ENCODE measurements at places on chromosomes 16 and 17.

GRCh38 chr17:1488826-1489270 lies 3.6 kb downstream of the MYO1C start:
- DNase-seq, result no peak

DNA sequence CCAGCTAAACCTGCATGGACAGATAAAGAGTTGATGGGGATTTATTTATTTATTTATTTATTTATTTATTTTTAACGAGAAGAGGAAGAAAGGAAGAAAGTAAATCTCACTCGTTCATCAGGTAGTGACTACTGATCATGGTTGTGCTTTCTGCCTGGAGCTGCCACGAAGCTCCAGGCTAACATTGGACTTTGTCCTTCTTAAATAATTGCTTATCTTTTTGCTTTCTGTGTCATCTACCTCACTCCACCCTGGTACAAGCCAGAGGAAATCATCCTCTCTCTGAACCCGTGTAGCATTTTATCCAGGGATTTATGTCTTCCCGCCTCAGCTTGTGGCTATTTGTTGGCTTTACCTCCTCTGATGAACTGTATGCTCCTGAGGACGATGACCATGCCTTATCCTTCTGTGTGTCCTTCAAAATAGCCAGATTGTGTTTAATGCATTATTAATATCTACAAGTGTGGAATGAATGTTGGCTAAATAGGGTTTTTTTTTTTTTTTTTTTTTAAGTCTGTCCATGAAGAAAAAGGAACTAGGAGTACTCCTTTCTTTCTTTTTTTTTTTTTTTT lies 8.0 kb upstream of the SLC12A3 start:
- DNase-seq, result no peak

DNA sequence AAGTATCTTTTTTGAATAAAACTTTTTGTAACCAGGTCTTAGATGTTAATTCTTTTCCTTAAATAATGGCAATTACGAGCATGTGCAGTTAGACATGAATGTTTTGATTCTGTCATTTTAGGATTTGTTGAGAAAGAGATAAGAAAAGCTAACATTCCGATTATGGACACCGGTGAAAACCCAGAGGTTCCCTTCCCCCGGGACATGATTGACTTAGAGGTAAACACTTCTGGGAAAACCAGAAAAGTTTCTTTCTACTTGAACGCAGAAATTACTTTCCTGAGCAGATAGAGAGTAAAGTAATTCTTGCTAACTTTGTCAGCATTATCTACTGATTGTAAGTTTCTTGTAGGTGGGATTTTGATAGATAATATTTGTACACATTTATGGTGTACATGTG lies 9.2 kb downstream of the ATP6V0A1 start:
- DNase-seq, result no peak

GRCh38 chr17:64117981-64118979 lies 11.7 kb downstream of the ERN1 start:
- DNase-seq, result no peak

- DNase-seq, result no peak
Measured at GRCh38 chr16:85609539-85609938, 3.6 kb upstream of the GSE1 start.

DNA sequence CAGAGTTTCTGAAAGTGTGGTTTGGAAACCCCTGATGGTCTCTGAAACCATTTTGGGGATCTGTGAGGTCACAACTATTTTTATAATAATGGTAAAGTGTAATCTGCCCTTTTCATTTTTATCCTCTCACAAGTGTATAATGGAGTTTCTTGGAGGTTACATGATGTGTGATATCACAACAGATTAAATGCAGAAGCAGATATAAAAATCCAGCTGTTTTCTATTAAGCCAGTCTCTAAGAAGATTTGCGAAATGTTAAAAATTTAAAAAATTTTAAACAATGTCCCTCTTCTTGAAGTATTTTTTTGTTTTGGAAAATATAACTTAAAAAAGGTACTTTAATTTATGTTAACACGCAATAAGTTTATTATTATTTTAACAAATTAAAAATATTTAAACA lies 48.7 kb downstream of the RPGRIP1L start:
- DNase-seq, result no peak

DNA sequence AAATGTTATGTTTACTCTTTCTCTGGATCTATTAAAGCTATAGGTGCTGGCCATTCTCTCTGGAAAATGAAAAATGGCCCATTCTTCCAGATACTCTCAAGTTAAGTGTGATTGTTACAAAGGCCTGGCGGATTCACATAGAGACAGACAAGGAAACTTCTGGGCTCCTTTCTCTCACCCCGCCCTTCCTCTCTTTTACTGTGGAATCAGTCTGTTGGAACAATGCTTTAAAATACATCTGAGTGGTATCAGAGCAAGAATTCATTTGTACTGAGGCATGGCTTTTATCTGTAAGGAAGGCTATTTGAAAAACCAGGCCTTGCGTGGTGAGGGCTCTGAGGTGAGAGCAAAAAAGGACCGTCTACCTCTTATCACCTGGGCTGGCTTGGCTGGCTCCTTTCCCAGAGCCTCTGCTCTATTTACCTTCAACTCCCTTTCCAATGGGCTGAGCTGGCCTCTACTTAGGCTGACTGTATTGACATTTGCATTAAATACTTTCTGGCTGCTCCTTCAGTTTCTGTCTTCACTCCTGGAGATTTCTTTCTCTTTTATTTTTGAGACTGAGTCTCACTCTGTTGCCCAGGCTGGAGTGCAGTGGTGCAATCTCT lies 274.0 kb downstream of the PHKB start:
- no peak for DNase-seq

DNA sequence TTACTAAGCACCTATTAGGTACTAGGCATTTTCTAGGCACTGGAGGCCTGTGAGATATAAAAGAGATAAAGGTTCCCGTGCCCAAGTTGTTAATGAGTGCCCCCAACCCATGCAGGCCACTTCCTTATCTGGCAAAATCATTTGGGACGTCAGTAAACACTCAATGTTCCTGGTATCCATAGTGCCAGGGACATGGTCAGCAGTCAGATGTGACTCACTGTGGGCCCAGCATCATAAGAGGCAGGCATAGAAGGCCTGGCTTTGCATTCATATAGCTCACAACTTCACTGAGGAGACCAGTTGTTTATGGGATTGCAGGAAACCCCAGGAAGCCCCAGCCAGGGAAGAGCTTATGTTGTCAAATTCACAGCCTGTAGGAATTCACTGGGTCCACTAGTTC lies 81.1 kb downstream of the MRC2 start:
- DNase-seq, result no peak

DNA sequence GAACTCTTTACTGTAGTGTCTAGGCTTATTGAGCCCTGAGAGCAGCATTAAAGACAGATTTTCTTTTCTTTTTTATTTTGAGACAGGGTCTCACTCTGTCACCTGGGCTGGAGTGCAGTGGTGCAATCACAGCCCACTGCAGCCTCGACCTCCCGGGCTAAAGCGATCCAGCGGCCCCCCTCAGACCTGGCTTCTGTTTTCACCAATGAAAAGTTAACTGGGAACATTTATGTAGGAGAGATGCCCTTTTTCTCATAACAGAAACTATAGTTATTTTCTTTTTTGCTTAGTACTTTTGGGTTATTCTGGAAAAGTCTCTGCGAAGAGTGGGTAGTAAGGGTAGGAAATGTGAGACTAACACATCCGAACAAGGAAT lies 1.5 kb downstream of the MAP1LC3B start:
- no peak for DNase-seq

DNA sequence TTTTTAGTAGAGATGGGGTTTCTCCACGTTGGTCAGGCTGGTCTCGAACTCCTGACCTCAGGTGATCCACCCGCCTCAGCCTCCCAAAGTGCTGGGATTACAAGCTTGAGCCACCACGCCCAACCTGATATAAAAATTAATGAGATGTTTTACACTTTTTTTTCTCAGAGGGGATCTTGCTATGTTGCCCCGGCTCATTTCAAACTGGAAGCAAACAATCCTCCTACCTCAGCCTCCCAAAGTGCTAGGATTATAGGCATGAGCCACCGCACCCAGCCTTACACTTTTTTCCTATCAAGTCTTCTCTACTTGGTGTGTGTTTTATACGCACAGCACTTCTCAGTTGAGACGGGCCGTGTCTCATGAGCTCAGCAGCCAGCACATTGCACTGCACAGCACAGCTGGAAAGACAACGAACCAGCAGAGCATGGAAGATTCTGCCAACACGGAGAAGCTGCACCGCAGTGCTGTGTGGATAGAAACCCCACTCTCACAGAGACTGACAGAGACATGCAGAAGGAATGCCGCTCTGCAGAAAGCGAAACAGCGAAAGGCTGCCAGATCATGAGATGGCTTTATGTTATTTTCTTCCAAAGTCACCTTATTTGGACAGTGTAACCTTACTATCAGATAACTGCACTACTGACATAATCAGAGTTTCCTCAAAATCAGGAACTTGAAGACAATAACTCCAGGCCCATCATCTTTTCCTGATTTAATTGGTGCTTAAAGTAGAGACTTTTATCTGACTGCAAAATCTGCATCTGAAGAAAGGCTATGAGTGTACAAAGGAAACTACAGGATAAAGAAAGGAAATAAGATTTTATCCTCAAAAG lies 6.5 kb upstream of the QRICH2 start:
- DNase-seq, result no peak

GRCh38 chr17:53607475-53607874 lies 215.3 kb upstream of the KIF2B start:
- DNase-seq, result no peak

DNA sequence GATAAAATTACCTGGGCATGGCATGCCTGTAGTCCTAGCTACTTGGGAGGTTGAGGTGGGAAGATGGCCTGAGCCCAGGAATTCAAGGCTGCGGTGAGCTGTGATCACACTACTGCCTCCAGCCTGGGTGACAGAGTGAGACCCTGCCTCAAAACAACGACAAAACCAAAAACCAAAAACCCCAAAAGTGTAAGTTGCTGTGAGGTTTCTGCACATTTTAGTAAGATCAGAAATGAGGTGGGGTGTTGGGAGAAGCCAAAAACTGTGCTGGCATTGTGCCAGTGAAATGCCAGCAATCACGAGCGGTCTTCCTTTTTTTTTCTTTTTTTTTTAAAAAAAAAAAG lies 114.6 kb downstream of the PITPNC1 start:
- DNase-seq, result no peak

DNA sequence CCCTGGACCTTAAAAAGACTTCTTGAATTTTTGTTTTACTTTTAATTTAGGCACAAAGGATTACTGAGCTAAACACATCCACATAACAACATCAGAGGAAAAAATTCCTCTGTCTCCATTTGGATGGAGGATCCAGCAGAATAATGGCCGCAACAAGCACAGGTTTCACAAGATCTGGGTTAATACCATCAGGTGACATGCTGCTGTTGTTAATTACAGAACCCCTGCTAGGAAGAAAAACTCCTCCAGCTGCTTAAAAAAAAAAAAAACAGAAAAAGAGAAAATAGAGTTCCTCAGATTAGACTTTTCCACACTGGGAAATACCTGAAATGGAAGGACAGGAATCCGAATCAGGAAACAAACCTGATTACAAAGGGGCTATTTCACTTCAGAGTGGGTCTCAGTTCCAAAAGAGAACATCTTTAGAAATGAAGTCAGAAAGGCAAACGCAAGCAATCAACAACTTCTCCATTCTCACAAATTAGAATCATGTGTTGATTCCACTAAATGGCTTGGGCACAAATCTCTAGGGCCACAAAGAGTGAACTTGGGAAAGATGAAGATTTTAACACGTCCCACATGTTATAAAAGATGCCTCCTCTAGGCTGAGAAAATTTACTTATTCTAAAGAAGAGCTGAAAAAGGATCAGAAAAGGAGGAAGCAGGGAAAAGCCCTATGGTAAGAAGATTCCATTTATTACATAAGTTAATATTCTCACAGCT lies 44.0 kb downstream of the SPOP start:
- no peak for DNase-seq

DNA sequence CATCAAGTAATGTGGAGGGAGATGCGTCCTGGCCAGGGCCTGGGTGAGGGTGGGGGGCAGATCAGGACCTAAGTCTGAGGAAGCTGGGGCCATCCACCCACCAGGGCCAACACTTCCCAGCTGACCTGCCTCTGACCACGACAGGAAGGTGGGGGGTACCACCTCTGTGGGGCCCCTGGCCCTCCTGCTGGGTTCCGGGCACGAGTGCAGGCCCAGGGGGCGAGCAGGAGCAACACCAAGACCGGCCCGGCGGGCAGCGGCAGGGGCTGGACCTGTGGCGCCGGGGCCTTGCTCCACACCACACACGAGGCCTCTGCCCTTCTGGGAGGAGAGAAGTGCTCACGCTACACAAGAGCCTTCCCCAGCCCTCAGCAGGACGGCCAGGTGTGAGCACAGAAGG lies 13.3 kb downstream of the PDIA2 start:
- DNase-seq, result no peak

GRCh38 chr17:72578817-72579470 lies 458.1 kb downstream of the SOX9 start:
- no peak for DNase-seq

DNA sequence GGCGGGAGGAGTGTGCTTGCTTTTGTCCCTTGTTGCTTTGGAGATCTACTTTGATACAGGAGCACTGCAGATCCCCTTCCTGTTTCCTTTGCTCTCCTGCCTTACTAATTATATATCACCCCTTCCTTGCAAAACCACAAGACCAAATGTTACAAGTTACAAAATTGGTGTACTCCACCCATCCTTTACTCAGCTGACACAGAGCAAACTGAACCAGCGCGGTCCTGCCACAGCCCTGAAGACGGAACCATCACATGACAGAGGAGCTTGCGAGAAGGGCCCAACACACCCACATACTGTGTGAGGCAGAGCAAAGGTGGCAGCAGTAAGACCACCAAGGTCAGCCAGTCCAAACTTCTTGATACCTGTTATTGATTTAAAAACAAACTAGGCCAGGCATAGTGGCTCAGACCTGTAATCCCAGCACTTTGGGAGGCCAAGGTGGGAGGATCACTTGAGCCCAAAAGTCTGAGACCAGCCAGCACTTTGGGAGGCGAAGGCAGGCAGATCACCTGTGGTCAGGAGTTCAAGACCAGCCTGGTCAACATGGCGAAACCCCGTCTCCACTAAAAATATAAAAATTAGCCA lies 33.2 kb downstream of the CYTH1 start:
- no peak for DNase-seq

GRCh38 chr17:47802341-47803022 lies 19.1 kb downstream of the OSBPL7 start:
- peak; percentile 68 for DNase-seq

- no peak for DNase-seq
Measured at GRCh38 chr17:47192554-47192953, 3.5 kb upstream of the CDC27 start.

- no peak for DNase-seq
Measured at GRCh38 chr17:48722201-48722907, at the start of gene PRAC1. Gene PRAC1, minus strand, starts transcription at chr17:48722518. Its CDS starts 126 bp downstream, at chr17:48722392.

DNA sequence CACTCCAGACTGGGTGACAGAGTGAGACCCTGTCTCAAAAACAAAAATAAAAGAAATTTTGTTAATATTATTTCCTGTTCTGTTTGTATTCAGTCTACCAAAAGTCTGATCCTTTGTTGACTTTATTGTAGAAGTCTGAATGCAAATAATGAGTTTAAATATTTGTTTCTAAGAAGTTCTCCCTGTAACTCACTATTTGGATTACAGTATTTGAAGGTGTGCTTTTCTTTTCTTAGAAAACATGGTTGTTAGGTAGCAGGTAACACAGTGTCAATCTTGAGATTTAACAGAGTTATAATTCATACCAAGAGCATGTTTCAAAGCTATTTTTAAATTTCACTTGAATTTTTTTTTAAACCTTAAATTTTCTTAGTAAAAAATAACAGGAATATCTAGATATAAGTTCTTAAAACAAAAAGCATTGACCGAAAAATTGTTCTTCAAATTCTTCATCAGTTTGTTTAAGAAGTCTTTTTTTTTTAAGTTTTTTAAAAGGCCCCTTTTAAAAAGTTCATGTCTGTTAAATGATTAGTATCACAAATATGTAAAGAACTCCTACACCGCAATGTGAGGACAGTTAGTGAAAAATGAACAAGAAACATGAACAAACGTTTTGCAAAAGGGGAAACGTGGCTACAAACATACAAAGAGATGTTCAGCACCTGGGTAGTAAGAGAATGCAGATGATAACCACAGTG lies 35.0 kb downstream of the GAN start:
- DNase-seq, result no peak
